SJCRH30 (cell line): ENCODE measurements at places on chromosomes 2 and 18. TPM values are rescaled to one million over a fixed set of nuclear protein-coding genes. Genes with fewer than 3 reads are reported as not detected.

Gene PCBP1
- total RNA-seq: 81.6 and 88.4 TPM in 2 replicates

Gene ABCB11
- not detected in 2 replicates for total RNA-seq

Gene FBXO15
- 0.36 TPM in 1 of 2 replicates, not detected in the other for total RNA-seq

Gene NTSR2
- total RNA-seq: not detected in 2 replicates

Gene C2orf80
- not detected in 2 replicates for total RNA-seq

Gene ZBTB7C
- total RNA-seq: 0.03 TPM in 1 of 2 replicates, not detected in the other

Gene PSMA8
- not detected in 2 replicates for total RNA-seq

Gene NBAS
- total RNA-seq: 44.2 and 44.5 TPM in 2 replicates

Gene CCL20
- 4.2 and 4.3 TPM in 2 replicates for total RNA-seq

Gene KATNAL2
- 4.2 and 5.1 TPM in 2 replicates for total RNA-seq

Gene PER2
- 5.3 and 5.9 TPM in 2 replicates for total RNA-seq

Gene SLC5A7
- not detected in 2 replicates for total RNA-seq

Gene SLC9A4
- total RNA-seq: 0.04 TPM in 1 of 2 replicates, not detected in the other

- DNase-seq: no peak
Observed at GRCh38 chr18:44799907-44800421, 119.3 kb downstream of the SETBP1 start.

GRCh38 chr2:47272905-47273758 lies 118.0 kb upstream of the STPG4 start:
- DNase-seq: no peak

DNA sequence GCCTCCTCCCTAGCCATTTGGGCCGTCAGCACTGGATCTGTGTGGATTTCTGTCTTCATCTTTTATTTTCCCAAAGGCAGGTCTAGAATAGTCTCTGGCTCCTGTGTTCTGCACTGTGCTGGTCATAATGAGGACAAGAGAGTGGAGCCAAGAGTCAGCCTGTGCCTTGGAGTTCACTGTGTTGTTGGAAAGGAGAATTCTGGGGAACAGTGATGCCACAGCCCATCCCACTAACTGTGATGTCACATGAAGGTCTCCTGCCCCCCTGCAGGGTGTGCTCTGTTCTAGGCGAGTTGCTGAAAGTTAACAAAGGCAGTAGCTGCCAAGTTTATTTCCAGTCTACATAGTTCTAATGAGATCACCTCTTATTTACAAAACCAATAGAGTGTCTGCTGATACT lies 248.5 kb downstream of the TPGS2 start:
- DNase-seq: no peak

- no peak for DNase-seq
Observed at GRCh38 chr2:142426064-142426463, 295.2 kb upstream of the LRP1B start.

- no peak for DNase-seq
Observed at GRCh38 chr2:9910699-9911098, 40.8 kb upstream of the GRHL1 start.

DNA sequence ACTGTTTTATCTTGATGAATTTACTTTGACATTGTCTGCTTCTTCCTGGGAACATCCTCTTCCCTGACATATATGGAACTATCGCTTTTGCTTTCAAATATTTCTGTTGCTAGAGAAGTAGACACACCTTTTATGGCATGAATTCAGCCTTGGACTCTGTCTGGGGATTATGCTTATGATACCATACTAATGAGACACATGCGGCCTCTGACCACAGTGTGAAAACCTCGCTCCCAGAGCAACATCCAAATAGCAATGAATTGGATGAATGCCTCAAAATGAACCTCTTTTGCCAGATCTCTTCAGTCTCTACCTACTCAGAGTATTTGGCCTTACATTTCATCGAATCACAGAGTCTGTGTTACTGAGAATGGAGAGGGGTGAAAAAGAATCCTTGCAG lies 70.9 kb downstream of the PIEZO2 start:
- no peak for DNase-seq

DNA sequence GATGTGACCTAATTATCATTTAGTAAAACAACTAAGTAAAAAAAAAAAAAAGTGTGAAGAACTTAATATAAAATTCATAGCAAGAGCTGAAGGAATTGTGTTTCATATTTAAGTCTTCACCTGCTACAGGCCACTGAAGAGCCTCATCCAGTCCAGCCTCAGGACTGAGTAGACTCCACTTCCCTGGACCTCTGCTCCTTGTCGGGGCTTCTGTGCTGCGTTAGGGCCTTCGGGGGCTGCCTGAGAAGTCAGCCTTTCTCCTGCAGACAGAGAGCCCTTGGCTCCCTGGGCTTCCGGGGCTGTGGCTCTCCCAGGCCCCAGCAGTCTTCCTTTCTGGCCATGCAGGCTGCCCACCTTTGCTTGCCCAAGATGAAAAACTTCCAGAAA lies 95.5 kb downstream of the MTCL1 start:
- peak; percentile 50 for DNase-seq

GRCh38 chr2:201768918-201769317 lies 11.8 kb downstream of the ALS2 start:
- no peak for DNase-seq

GRCh38 chr18:76953583-76954233 lies 131.4 kb downstream of the ZNF236 start:
- DNase-seq: no peak

- no peak for DNase-seq
Observed at GRCh38 chr18:6627645-6628044, 101.9 kb upstream of the ARHGAP28 start.

DNA sequence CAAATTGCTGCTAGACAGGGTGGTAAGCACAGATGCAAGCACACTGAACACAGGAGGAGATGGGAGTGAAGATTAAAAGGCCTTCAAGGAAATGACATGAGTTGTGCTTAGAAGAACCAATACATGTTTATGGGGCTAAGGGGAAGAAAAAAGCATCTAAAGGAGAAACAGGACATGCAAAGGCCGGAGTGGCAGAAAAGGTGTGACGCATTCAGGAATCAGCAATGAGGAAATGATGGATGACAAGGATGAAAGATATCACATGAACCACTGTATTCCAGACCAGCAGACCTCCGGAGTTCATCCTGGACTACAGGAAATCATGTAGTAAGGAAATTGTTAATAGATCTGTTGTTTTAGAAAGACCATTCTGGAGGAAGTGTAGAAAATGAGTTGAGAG lies 42.8 kb downstream of the PPP4R1 start:
- DNase-seq: no peak

DNA sequence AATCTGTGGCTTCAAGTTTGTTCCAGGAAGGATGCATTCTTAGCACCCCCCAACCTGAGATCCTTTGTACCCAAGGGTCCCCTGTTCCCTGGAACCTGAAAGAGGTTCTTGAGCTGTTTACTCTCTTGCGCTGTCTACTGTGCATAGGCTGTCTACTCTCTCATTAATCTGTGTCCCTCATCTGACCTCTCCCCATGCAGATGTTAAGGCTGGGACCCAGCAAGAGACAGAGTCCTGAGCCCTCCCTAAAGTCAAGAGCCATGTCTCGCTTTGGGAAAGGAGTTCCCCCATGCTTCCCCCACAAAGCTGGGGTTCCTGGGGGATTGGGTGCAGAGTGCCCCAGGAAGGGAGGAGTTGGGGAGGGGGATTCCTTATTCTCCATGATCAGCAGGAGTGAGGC lies 312.9 kb downstream of the CYP26B1 start:
- no peak for DNase-seq

- DNase-seq: no peak
Observed at GRCh38 chr2:37653805-37654378, 17.6 kb downstream of the CDC42EP3 start.

DNA sequence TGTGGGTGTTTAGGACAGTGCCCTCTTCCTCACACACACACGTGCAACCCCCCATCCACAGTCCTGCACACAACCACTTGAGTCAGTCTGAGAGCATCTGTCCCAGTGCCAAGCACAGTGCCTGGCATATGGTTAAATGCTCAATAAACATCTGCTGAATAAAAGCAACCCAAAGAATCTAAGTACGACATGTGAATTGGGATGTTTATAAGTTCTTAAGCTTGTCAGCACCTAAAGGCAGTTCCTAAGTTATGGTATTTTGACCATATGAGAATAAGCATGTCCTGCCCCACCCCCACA lies 37.8 kb downstream of the CAPN13 start:
- no peak for DNase-seq

GRCh38 chr2:9739531-9739964 lies 103.7 kb upstream of the TAF1B start:
- DNase-seq: no peak

- no peak for DNase-seq
Observed at GRCh38 chr2:85790499-85791188, 36.9 kb downstream of the ATOH8 start.
